ENCODE measurements at places on chromosomes 3 and 15.

DNA sequence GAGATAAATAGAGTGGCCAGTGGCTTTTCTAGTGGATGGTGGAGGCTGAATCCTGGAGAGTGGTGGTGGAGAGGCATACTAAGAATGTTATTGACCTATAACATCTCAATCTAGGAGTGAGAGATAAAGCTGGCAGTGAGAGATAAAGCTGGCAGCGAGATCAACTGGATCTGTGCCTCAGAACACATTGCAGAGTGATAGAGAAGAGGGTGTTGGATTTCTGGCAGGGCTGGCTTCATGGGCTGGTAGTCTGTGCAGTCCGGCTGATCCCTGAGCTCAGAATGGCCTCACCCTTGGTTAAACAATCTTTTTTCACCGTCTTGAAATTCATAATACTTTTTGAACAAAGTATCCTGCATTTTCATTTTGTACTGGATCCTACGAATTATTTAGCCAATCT lies 221.2 kb downstream of the NLGN1 start:
- no peak for DNase-seq

DNA sequence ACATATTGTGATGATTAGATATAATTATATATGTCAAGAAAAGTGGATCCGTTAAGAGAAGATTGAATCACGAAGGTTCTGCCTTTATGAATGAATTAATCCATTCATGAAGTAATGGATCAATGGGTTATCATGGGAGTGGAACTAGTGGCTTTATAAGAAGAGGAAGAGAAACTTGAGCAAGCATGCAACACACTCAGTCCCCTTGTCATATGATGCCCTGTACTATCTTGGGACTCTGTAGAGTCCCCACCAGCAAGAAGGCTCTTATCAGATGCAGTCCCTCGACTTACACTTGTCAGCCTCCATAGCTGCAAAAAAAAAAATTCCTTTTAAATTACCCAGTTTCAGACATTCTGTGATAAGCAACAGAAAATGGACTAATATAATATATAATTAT lies 301.9 kb downstream of the RAP2B start:
- no peak for DNase-seq

DNA sequence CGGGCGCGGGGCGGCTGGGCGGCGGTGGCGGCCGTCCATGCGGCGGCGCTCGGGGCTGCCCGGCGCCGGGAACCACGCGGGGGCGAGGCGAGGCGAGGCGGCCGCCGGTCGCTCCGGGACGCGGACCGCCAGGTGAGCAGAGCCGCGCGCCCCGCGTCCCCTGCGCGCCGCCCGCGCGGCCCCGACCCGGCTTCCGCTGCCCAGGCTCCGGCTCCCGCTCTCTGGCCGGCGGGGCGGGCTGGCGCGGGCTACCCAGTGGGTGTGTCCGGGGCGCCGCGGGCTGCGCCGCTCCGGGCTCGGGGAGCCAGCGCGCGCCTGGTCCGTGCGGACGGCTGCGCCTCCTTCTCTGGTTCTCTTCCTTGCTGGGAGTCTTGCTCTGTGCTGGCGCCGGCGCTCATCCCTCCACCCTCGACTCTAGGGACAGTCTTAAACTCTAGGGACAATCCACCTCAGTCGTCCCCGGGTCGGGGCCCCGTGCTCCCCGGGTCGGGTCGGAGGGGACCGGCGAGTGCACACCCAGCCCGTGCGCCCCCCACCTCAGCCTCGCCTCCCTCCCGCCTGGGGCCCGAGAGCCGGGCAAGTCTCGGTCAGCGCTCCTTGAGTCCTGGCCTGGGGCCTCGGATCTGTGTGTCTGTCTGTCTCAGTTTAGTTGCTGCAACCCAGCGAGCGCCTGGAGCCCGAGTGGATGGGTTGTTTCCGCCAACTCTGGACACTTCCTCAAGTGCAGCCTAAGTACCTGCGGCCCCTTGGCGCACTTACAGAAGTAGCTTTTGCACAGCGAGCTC lies 488 bp downstream of the THSD4 start:
- no peak for DNase-seq

DNA sequence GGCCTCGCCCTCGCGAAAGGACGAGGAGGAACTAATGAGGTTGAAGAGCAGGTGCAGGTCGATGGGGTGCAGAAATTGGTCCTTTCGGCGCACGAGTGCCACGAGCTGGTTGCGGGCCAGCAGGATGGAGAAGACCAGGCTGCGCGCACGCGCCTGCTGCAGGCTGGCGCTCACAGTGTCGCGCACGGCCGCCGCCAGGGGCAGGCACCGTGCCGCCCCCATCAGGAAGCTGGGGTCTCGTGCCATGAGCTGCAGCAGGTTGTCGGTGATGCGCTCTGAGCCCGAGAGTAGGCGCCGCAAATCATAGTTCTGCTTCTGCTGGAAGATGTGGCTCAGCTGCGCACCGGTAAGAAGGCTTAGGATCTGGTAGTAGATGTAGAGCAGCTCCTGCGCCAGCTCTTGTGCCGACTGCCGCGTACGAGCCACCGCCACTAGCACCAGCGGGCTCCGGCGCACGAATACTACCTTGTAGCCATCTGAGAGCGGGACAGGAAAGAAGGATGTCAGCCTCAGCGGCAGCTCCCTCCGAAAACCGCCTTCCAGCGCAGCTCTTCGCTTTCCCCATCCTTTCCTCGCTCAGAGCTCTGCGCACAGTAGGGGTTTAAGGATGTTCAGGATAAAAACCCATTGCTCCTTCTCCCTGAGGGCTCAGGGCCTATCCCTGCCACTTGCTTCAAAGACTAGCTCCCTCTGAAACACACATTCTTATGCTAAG lies 6.9 kb upstream of the MST1R start:
- DNase-seq, result no peak

DNA sequence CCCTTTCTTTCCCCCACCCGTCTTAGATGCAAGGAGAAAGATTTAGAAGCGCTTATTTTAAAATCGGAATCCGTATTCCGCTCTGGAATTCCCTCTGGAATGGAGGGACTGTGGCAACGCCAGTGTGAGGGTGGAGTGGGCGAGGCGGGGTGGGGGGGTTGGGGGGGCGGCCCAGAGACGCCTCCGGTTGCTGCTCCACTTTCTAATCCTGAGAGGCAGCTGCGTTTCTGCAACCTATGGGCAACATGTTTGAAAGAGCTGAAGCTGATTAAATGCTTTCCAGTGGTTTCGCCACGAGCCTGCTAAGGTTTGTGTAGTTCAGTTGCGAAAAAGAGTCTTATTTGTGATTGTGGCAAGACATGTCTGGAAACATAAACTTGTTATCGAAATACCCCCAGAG lies at the start of gene CCK:
Gene CCK (minus strand): TSS at position 101 of the 400 bp plus-strand sequence. CDS start 2,555 bp downstream, outside the sequence.
- no peak for DNase-seq

DNA sequence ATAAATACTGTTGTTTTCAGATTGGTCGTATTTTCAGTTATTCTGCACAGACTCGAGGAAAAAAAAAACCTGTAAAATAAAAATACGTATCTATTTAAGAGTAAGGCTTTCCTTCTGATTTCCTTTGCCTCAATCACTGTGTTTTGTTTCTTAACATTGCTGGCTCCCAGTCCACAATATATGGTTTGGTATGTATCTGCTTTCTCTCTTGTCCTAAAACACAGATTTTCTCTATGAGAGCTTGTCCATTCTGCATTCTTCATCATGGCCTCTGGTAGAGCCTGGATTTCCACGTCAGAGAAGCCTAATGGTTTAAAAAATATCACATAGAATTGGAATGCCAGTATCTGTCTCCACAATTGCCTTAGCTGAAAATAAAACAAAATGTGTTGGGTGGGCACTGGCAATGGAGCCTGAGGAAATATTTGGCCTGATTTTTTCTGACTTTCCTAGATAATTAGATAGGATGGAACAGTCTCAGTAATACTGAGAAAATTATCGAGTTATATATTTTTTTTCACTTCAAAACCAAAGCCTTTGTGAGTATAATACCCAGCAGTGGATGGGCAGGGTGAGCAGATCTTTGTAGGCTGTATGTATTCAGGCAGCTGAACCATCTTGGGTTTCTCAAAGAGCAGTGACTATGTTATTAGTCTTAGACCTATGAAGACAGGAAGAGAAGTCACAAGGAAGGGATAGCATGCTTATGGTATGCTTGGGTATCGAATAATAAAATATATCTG lies 1.9 kb downstream of the CD200 start:
- no peak for DNase-seq

- DNase-seq, result no peak
Observed at GRCh38 chr3:101527441-101527840, 14.4 kb upstream of the SENP7 start.

Measured in stimulated activated CD4-positive, alpha-beta T cell treated with anti-CD3 and anti-CD28 coated beads, Interleukin-1b, Interleukin-23, amount 100 ng/mL, for 1 hour (primary cell).